Dermis microvascular lymphatic vessel endothelial cell (primary cell): ENCODE measurements at places on chromosomes 1 and 21. TPM values are rescaled to one million over a fixed set of nuclear protein-coding genes. Genes with fewer than 3 reads are reported as not detected.
A peak's percentile ranks its signal among the peaks of the same experiment; 100 is the strongest.

Gene TSNAX
- 26.7 and 28.2 TPM in 2 replicates for total RNA-seq

Gene NKAIN1
- total RNA-seq: under 0.01 TPM in 1 of 2 replicates, not detected in the other

- no peak for DNase-seq
These were observed 2.1 kb downstream of the KDM5B start for GRCh38 chr1:202805886-202806844.

DNA sequence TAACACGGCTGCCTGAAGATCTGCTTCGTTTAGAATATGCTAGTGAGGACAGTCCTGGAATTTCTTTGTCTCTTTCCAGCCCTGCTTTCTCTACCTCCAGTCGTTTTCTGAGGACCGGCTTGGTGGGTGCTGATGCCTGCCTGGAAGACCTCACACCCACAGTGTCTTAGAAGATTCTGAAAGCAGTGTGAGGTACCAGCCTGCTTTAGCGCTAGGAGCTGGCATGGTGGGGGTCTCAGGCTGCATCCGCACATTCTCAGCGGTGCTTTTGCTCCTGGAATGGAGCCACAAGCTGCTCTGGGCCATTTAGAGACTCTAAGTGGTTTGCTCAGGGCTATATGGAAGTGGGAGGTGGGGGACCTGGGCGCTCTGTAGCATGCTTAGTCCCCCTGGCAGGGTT lies 61.4 kb downstream of the CD247 start:
- no peak for DNase-seq

DNA sequence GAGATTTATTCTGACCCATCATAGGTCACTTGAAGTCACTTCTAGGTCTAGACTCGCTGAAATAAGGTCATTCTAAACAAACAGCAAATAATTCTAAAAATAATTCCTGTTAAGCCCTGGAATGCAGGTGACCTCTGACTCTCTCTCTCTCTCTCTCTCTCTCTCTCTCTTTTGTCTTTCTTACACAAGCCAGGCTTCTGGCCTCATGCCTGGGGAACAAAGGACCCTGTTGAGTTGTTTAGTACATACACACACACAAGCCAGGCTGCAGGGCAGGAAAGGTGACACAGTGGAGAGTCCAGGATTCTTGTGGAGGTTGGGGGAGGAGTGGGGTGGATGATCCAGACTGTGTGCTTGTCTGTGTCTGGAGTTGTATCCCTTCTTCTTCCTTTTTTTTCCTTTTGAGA lies 4.0 kb upstream of the MEX3A start:
- peak; percentile 93 for DNase-seq

DNA sequence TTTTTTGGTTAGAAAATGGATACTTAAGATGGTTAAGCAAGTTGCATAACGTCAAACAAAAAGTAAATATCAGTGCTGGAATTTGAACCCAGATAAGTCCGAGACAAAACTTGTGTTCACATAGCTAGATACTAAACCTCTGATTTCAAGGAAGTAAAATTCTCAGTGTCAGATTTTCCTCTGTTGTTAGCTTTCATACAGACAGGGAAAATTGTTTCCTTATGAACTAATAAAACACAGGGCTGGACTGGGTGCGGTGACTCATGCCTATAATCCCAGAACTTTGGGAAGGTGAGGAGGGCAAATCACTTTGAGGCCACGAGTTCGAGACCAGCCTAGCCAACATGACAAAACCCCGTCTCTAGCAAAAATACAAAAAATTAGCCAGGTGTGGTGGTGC lies 51.3 kb downstream of the PCNX2 start:
- DNase-seq: no peak

DNA sequence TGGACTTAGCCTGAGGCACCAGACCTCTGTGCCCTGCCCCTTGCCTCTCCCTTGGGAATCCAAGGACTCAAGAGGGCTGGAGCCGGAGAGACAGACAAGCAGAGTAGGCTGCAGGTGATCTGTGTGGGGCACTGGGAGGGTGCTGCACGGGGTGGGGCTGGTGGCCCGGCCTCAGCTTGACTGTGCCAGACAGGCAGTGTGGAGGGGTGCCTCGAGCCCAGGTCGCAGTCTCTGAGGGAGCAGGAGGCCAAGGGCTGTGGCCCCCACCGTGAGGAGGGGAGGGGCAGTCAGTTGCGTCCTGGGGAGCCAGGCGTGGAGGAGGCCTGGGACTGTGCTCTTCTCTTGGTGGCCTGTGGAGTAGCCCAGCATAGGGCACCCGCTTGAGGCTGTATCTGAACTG lies 4.0 kb downstream of the GABRD start:
- no peak for DNase-seq

- peak; percentile 10 for DNase-seq
These were observed 30.9 kb downstream of the WNT3A start for GRCh38 chr1:228037401-228038386.
